Stimulated activated CD8-positive, alpha-beta memory T cell treated with anti-CD3 and anti-CD28 coated beads, Interleukin-7, amount 100 ng/mL, for 48 hours (primary cell): ENCODE measurements at places on chromosomes 16 and 17.
A peak's percentile ranks its signal among the peaks of the same experiment; 100 is the strongest.

- no peak for DNase-seq
Measured at GRCh38 chr17:5545051-5545987, 39.0 kb downstream of the NLRP1 start.

DNA sequence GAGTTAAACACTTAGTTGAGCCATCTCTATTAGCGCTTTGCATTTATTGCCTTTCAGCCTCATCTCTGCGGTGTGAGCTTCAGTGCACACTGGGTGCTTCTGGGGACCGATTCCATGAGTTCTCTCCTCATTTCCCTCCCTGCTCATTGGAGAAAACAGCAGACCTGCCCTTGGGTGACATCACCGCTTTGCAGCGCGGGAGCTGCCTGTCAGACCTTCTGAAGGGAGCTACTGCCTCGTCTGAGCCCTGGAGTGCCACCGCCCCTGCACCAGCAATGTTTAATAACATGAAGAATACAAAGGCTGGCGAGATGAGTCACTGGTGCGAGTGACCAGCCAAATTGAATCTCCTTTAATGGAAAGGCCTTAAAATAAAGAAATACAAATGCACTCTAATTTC, 30.2 kb upstream of the CPPED1 start:
- no peak for DNase-seq

DNA sequence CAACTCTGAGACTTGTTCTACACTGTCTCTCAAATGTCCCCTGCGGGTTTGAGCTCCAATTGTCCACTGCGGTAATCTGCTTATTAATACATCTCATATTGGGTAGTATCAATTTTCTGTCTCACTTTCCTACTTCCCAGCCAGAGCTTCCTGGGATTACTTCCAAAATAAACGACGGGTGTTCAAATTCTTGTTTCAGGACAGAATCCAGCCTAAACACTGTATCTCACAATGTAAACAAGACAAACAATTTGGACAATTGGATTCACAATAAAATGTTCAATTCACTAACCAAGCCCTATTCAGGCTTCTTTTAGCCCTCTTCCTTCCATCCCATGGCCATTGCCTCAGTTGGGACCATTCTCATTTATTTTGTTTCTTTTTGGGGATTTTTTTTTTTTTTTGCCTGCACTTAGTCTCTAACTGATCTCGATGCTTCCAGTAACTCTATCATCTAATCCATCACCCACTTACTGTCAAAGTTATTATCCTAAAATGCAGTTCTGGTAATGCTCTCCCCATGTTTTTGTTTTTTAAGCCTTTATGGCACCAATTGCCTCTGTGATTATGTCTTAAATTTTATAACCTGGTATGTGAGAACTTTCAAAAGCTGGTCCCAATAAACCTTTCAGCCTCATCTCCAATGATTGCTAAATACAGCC, 2.0 kb upstream of the VAT1L start:
- no peak for DNase-seq

GRCh38 chr17:21033350-21033749, 9.5 kb downstream of the USP22 start:
- no peak for DNase-seq

- no peak for DNase-seq
Measured at GRCh38 chr17:43940630-43941029, 1.6 kb downstream of the PPY start.

- peak; percentile 61 for DNase-seq
Measured at GRCh38 chr16:67155295-67156142, 4.2 kb downstream of the TRADD start.

DNA sequence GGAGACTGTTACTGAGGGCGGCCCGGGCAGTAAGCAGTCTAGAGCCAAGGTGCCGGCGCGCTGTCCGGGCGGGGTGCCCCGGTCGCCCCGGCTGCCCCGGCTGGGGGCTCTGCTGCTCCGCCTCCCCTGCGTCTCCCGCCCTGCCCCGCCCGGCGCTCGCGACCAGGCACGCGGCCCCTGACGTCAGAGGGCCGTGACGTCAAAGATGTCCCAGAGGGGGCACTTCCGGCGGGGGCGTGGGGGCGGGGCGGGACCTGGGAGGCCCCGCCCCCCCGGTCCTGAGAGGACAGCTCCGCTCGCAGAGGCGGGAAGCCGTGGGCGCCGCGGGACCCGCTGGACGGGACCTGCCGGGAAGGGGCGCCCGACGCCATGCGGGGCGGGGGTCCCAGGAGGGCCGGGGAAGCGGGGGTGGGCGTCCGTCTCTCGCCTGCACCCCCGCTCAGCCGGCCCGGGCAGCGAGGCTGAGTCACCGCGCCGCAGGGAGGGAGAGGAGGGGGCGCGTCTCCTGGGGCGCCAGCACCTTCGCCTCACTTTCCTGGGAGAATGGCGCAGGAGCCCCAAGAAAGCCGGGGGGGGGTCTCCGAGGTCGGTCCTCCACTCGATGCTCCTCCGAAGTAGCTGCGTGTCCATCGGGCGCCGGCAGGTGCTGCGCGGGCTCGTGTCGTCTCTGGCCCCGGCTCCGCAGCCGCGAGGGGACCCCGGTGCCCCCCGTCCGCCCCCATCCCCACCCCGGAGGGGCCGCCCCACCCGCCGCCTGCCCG, 4.4 kb upstream of the HIC1 start:
- DNase-seq = no peak

DNA sequence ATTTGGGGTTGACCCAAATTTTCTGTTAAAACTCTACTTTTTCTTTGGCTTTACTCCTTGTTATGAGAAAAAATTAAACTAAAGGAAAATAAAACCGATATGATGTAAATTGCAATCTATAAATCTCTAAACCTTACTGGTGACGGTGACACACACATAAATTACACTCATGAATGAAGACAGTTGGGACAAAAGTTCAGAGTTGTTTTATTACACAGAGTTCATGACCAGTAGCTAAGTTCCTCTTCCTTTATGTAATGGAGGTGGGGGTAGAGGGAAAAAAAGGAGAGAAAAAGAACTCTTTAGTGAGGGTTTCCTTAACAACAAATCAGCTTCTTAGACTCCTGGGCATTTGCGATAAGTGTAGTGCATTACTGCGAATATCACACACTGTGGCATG, 220.7 kb downstream of the KCNJ2 start:
- DNase-seq = no peak

DNA sequence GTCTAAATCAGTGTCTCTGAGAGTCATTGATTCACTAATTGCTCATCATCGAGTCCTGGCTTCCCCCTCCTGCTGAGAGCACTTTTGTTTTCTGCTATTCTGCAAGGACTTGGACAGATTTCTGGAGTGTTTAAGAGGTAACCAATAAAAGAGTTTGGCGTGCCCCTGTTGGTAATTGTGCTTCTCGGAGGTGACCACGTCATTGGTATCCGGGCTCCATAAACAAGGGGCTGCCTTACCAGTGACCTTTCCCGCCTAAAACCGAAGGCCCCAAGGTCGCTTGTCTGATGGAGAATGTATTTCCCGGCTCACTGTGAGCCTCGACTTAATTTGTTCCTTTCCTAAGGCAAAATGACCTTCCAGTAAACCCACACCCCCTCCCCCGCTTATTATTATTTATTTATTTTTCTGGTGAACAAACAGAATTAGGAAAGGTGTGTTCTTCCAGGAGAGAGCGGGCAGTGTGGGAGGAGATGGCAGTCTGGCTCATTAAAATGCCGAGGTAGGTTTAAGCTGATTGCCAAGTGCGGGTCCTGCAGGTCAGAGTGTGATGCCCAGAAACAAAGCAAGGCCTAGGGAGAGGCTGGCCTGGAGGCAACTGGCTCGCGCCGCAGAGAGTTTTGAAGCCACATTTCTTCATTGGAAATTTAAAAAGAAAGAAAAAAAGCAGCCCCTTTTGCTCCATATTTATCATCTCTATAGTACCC, 30.2 kb downstream of the MSI2 start:
- DNase-seq = no peak

DNA sequence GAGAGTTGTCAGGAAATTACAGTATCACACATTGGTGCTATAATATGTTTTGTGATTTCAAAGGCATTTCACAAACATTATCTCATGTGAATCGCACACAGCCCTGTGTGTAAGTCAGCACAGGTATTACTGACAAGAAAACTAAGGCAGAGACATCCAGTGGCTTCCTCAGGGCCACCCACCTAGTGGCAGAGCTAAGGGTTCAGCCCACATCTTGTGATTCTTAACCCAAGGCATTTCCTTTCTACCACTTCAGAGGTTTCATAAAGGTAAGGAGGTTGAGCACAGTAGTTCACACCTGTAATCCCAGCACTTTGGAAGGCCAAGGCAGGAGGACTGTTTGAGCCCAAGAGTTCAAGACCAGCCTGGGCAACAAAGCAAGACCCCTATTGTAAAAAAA, 58.2 kb downstream of the STX8 start:
- no peak for DNase-seq

DNA sequence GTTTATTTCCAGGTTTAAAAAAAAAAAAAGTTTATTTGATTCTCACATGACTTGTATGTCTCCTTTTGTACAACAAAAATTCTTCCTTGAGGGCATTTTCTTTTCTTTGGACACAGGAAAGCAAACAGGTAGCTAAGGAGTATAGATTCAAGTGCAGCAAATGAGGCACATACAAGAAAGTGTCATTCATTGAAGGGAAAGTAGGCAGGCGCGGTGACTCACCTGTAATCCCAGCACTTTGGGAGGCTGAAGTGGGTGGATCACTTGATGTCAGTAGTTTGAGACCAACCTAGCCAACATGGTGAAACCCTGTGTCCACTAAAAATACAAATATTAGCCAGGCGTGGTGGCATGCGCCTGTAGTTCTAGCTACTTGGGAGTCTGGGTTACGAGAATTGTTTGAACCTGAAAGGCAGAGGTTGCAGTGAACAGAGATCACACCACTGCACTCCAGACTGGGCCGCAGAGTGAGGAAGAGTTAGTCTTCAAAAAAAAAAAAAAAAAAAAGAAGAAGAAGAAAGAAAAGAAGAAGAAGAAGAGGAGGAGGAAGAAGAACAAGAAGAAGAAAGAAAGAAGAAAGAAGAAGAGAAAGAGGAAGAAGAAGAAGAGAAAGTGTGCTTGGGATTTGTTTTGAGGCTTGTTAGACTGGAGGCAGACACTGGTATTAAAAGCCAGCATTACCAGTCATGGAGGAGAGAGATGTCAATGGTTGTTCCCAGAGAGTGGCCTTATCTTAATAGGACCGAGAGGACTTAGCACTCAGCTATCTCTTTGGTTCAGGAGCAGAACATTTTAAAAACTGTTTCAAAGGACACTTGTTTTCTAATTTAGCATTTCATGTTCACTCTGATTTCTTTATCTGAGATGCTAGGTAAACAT, 19.7 kb downstream of the GINS3 start:
- no peak for DNase-seq

DNA sequence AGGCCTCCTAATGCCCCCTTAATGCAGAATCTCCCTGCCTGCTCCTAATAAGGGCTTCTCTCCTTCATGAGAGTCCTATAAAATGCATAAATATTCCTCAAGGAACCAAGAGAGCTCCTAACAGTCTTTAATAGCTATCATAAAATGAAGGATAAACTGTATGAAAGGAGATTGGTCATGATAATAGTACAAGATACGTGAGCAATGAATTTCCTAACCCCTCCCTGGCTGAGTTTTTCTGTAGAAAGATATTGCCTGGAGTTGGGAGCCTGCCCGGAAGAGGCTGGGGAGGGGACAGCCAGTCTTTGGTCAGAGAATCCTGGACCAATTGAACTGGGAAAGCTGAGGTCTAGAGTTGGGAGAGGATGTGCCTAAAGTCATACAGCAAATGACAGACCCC, 321.9 kb upstream of the CDH5 start:
- DNase-seq = no peak

GRCh38 chr16:78689028-78689427, 589.6 kb downstream of the WWOX start:
- no peak for DNase-seq

GRCh38 chr16:81481207-81481821, 36.7 kb downstream of the CMIP start:
- no peak for DNase-seq
